Activated CD4-positive, alpha-beta T cell treated with anti-CD3 and anti-CD28 coated beads, Interleukin-2, Interleukin-6, amounts not matched to agents 100 ng/mL and 50 ng/mL, durations not matched to agents 16 hours and 8 hours (primary cell): ENCODE measurements at places on chromosomes 5 and 9.
A peak's percentile ranks its signal among the peaks of the same experiment; 100 is the strongest.

- no peak for DNase-seq
Measured at GRCh38 chr9:79694676-79695400, 123.1 kb downstream of the TLE4 start.

GRCh38 chr5:6644794-6645241 is 11.6 kb downstream of the SRD5A1 start:
- no peak for DNase-seq

DNA sequence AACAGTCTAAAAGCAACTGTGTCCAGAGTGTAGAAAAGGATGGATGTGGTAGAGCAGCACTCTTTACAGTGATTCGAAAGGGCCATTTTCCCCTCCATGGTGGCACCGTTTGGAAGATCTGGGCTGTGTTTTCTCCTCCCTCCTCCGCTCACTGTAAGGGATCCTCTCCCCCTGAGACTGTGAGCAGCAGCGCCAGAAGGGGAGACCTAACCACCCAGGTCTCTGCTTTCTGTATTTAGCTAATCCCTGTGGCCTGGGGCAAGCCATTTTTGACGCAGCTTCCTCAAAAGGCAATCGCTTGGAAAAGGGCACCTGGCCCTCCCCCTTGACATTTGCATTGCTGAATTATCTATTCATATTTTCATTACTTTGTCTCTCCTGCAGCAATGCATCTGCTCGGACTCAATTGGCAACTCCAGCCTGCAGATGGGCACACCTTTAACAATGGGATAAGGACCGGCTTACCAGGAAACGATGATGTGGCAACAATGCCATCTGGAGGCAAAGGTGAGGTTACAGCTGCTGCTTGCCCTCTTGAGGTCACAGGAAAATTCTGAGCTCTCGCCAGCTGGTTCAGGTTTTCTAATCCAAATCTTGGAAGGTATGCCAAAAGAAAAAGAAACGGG is 244.3 kb upstream of the WWC1 start:
- DNase-seq = peak; percentile 14

- peak; percentile 13 for DNase-seq
Measured at GRCh38 chr9:130713286-130713960, 19.8 kb downstream of the EXOSC2 start.

- no peak for DNase-seq
Measured at GRCh38 chr5:168948746-168949145, 352.2 kb downstream of the SLIT3 start.

GRCh38 chr5:33556330-33557328 is 115.9 kb downstream of the TARS1 start:
- no peak for DNase-seq

DNA sequence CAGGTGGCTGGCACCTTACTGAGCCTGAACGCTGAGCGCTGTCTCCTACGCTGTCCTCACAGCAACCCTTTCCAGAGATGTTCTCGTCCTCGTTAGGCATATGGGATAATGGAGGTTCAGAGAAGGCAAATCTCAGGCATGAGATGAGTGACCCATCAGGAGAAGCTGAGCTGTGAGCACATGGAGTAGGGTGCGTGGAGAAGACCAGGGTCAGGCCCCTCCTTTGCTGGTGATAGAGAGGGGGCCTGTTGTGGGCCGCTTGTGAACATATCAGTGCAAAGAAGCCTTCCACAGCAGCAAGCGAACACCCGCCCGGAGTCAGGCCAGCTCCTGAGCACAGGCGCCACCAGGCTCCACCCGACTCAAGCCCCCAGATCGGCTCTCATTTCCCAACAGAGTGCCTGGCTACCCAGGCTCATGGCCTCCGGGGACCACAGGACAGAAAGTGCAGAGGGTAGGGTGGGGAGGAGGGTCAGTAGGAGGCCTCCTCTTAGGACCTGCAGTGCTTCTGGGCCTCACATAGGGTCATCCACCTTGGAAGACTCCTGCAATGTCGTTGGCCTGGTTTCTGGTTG is 15.0 kb upstream of the TIFAB start:
- DNase-seq = no peak

DNA sequence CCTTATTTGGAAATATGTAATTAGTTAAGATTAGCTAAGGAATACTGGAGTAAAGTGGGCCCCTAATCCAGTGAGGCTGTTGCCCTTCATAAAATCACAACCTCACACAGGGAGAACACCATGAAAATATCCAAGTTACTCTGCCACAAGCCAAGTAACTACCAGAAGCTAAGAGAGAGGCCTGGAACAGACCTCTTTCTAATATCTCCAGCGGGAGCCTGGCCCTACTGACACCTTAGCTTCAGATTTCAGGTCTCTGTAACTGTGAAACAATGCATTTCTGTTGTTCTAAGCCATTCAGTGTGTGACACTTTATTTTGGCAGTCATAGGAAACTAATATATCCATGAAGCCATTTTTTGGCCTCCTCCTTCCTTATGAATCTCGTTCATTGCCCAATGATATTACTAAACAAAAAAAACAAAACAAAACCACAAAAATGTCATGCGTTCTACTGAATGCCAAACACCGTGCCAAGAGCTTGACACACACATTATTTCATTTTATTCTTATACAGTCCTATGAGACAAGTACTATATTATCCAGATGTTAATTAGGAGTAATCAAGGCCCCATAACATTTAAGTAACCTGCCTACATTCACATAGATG is 699.0 kb downstream of the MAT2B start:
- DNase-seq = no peak

GRCh38 chr9:89165341-89165740 is 13.3 kb downstream of the SHC3 start:
- no peak for DNase-seq

DNA sequence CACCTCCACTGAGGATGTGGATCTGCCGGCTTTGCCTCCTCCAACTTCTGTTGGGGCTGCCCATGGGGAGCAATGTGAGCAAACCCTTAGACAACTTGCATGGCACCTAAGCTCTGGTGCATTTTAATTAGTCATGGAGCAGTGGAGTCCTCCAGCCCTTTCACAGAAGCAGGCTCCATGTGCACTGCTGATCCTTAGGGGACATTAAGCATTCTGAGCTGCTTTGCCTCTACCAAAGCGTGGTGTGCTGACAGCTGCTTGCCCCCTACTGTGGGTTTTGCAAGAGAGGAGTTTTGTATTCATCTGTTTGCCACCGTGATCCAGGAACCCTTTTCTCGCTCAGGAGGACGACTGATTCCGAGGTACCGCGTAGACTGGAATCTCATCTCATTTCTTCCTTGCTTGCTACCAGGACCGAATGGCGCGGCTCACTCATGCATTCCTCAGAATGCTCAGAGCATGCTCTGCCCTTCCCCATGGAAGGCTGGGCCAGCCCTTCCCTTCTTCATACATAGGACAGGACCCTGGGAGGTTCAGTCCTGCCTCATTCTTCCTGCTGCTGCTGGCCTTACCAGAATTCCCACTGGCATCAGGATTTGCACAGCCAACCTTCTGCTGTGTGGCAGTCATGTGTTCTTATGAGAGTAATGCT is 432.5 kb downstream of the GADD45G start:
- no peak for DNase-seq

DNA sequence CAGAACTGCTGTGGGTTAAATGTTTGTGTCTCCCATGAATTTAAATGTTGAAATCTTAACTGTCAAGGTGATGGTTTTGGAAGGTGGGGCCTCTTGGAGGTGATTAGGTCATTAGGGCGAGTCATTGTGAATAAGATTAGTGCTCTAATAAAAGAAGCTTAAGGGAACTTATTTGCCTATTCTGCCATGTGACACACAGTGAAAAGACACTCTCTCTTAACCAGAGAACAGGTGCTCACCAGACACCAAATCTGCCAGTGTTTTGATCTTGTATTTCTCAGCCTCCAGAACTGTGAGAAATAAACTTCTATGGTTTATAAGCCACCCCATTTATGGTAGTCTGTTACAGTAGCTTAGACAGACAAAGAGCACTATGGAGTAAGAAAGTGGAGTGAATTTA is 117.9 kb upstream of the SV2C start:
- DNase-seq = no peak

DNA sequence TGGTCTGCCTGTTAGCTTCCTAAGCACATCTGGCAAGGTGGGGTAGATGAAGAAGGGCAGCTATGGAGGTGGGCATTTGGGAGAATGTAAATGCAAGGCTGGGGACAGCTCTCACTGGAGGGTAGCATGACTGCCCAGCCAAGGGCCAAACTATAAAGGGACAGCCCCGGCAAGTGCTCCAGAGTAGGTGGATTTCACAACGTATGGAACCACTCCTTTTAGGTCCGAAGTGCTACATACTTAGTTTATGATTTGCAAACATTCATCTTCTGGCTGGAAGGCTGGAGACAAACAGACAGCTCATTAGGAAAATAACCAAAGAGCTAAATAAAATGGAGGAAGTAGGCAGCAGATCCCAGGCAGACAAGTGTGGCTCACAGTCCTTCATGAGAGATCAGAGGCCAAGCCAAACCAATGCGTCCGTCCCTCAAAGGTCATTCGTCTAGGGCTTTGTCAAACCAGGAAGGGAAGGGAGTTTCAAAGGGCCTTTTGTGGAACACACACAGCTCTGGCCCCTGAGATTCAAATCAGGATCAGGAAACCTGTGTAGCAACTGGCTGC is 42.5 kb upstream of the GLRX start:
- no peak for DNase-seq

DNA sequence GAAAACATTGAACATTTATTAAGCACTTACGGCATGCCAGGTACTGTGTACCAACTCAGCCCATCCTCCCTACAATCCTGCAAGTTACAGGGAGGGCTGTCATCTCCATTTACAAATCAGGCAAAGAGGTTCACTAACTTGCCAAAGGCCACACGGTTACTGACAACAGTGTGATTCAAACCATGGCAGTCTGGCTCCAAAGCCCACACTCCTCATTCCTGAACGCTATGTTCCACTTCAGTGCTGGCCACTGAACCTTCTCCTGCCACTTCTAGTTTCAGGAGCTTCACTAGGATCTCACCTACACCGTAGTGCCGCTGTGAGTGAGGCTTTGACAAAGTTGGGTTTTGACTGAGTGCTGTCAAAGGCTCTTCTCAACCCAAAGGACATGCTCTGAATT is 7.2 kb upstream of the LIFR start:
- DNase-seq = no peak
